Stimulated activated CD8-positive, alpha-beta memory T cell treated with anti-CD3 and anti-CD28 coated beads, Interleukin-7, amount 100 ng/mL, for 4 hours (primary cell): ENCODE measurements at places on chromosomes 5 and 9.
A peak's percentile ranks its signal among the peaks of the same experiment; 100 is the strongest.

DNA sequence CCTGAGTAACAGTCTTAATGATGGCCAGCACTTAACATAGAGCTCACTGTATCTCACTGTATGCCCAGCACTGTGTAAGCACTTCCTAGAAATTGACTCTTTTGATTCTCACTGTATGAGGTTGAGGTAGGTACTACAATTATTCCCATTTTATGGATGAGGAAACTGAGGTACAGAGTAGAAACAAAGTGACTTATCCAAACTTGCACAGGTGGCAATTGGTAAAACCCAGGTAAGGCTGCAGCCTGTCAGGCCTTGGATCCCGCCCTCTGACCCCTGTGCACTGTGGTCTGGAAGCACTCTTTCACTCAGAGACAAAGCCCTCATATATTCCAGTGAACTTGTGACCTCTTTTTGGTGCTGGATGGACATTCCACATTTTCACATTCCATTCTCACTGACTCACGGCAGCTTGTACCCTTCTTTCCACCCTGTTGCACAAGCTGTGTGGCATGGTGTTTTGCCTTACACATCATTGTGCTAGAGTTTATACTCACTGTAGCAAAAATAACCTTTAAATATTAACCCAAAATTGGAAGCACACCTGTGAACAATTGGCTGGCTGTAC is 21.7 kb downstream of the ANKRD55 start:
- DNase-seq = no peak

DNA sequence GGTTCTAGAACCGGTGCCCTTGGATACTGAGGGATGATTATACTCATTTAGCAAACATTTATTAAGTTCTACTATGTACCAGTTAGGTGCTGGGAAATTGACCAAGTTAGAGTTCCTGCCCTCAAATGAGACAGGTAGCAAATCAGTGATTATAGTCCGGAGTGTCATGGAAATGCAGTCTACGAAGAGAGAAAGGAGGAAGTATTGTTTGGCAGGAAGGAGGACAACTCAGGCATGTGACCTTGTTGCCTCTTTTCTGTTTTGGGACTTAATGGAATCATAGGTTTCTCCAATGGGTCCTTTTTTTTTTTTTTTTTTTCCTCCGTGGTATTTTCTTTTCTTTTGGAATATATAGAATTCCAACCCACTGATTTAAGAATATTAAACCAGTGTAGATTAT is 28.0 kb downstream of the OSTF1 start:
- no peak for DNase-seq

DNA sequence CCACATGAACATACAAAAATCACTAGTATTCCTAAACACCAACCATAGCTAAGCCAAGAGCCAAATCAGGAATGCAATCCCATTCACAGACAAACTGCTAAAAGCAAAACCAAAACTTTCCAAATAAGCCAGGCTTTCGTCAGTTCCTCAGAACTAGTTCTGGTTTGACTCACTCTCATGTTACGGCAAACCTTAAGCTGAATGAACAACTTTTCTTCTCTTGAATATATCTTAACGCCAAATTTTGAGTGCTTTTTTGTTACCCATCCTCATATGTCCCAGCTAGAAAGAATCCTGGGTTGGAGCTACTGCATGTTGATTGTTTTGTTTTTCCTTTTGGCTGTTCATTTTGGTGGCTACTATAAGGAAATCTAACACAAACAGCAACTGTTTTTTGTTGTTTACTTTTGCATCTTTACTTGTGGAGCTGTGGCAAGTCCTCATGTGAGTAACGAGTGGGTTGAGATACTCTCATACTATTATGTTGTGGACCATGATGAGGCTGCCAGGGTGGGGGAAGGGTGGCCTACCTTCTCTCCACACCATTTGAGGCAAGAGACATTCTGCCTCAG is at the start of gene PDCD1LG2:
Gene PDCD1LG2 (plus strand): TSS at position 172 of the 572 bp plus-strand sequence. CDS start 12,016 bp downstream, outside the sequence.
- DNase-seq = no peak

DNA sequence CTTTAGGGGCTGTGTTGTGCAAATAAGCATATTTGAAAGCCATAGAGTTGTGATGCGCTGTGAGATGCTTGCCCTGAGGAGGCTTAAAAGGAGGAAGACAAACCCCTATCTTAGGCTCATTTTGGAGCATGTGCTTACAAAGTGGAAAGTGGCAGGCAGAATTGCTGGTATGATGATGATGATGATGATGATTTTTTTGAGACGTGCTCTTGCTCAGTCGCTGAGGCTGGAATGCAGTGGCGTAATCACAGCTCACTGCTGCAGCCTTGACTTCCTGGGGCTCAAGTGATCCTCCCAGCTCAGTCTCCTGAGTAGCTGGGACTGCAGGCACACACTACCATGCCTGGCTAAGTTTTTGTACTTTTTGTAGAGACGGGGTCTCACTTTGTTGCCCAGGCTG is 1.7 kb downstream of the CNOT8 start:
- no peak for DNase-seq

GRCh38 chr5:96657068-96657467 is 5.1 kb upstream of the CAST start:
- DNase-seq = peak; percentile 30

GRCh38 chr9:89880161-89880560 is 275.3 kb downstream of the GADD45G start:
- DNase-seq = no peak
